ENCODE measurements at places on chromosomes 7 and 10.

GRCh38 chr7:93359520-93360198, 127.5 kb downstream of the VPS50 start:
- DNase-seq = no peak

GRCh38 chr7:155913719-155914118, 101.5 kb upstream of the SHH start:
- no peak for DNase-seq

- no peak for DNase-seq
Observed at GRCh38 chr7:6171532-6172223, 100.7 kb downstream of the CYTH3 start.

GRCh38 chr10:103571656-103571975, 78.1 kb downstream of the NEURL1 start:
- no peak for DNase-seq

DNA sequence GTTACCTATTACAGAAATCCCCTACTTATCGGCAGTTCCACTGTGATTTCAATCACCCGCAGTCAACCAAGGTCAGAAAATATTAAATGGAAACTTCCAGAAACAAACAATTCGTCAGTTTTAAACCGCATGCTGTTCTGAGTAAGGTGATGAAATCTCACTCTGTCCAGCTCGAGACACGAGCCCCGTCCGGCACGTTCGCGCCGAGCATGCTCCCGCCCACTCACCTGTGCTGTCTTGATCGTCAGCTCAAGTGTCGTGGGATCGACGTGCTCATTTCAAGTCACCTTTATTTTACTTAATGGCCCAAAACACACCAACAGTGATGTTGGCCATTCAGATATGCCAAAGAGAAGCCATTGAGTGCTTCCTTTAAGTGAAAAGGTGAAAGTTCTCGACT, 21.2 kb downstream of the ESYT2 start:
- no peak for DNase-seq
